AG04450 (cell line): ENCODE measurements at places on chromosomes 12 and 14.

- DNase-seq: no peak
Observed at GRCh38 chr12:51531284-51531977, 59.6 kb upstream of the SCN8A start.

- no peak for DNase-seq
Observed at GRCh38 chr12:11762723-11763326, 113.4 kb downstream of the ETV6 start.

GRCh38 chr14:59278111-59278510 lies 89.6 kb downstream of the DAAM1 start:
- peak; percentile 72 for DNase-seq

GRCh38 chr12:32568228-32568627 lies 110.9 kb upstream of the DNM1L start:
- peak; percentile 39 for DNase-seq

GRCh38 chr12:129467726-129468125 lies 436.1 kb downstream of the TMEM132D start:
- no peak for DNase-seq

DNA sequence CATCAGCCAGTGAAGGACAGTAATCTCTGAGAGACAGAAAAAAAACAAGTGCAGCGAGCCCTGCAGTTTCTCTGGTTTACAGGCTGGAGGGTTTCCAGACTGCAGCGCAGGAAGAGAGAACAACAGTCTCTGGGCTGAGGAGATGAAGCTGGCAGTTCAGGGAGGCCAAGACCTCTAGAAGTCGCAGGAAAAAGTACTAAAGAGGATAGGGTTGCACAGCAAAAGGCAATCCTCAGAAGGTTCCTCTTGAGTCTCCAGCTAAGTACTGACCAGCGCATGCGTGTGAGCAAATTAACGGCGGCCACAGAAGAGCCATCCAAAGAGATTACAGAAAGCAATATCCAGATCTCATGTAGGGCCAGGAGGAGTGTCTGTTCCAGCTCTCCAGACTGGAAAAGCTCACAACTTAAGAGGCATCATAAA lies 12.2 kb upstream of the CCDC60 start:
- DNase-seq: no peak
